Stimulated activated CD8-positive, alpha-beta memory T cell treated with anti-CD3 and anti-CD28 coated beads, Interleukin-7, amount 100 ng/mL, for 1 hour (primary cell): ENCODE measurements at places on chromosomes 6 and 20.

DNA sequence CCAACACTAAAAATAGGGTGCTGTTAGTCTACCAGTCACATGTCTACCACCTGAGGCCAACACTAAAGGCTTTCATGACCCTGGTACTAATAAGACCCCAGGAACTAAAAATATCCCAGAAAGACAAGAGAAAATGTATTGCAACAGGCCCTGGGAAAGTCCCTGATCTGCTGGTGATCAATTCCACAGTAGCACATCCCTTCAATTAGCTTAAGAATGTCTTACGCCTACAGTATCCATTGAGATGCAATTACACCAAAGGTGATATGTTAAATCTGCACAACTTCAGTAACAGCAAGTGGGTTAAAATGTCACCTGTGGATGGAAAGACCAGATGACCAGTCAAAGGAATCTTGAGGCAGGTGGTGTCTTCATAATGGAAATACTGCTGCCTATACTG, 3.1 kb downstream of the SEMG1 start:
- DNase-seq, result no peak

GRCh38 chr6:62775427-62776022, 435.7 kb upstream of the FKBP1C start:
- no peak for DNase-seq

DNA sequence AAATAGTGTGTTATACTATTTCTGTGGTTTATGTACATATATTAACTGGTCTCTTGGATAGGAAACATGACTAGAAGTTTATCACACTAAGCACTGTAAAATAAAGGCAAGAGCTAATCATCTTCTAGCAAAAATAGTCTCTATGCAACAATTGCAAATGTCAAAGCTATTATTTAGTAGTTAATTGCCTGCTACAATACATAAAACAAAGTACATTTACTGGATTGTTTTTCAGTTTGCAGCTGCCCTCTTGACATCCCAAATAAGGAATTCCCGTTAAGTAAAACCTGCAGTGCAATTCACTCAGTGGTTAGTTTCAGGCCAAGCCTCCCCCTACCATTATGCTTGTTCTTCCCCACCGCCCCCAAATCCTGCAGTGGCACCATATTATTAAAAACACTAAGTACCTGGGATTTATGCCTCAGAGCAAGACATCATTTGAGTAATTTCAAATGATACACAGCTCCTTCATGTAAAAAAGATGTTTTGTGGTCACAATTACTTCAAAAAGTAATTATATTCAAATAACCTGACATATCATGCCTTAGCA, 1.6 kb upstream of the ATP5F1E start:
- DNase-seq, result no peak

GRCh38 chr6:134315974-134316441, 1.9 kb downstream of the SGK1 start:
- no peak for DNase-seq

DNA sequence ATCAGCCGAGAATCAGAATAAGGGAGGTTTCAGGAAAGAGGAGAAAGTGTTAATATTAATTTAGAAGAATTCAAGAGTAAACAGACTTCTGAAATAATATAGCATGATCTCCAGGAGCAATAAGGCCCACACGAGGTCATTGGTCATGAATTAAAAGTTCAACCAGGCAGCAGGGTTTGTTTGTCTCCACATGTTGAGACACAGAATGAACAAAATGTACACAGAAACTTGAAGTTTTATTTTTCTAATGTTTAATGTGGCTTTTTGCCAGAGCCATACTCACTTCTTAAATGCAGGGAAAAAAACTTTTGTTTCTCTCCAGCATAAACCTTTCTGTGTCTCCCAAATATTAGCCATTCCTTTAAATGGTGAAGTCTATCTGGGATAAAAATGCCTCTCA, 504.5 kb downstream of the HDGFL1 start:
- DNase-seq, result no peak

DNA sequence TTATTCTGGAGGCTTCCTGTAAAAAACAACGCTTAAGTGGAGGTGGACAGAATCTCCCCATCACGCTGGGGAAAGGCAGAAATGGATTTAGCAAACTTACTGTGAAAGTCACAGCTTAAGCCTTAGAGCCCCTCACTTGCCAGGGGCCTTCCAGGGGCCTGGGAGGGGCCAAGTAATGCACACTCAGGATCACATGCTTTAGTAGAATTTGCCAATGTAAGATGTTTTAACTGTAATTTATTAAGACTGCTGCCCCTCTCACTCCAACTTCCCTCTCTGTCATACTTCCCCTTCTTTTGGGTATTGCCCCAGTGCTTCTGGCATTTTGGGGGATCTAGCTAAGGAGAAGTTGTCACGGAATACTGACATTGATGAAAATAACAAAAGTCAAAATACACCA, 12.6 kb upstream of the ADA start:
- DNase-seq, result no peak

GRCh38 chr6:165636402-165637048, 26.5 kb downstream of the PDE10A start:
- DNase-seq, result no peak

- no peak for DNase-seq
These were observed 67.9 kb upstream of the DOK5 start for GRCh38 chr20:54407459-54407858.
